Left ventricle myocardium superior (tissue), 1 donor: ENCODE measurements at places on chromosomes 7 and 10.

GRCh38 chr10:31918671-31919409 lies 9.8 kb downstream of the ARHGAP12 start:
- DNase-seq = no peak

DNA sequence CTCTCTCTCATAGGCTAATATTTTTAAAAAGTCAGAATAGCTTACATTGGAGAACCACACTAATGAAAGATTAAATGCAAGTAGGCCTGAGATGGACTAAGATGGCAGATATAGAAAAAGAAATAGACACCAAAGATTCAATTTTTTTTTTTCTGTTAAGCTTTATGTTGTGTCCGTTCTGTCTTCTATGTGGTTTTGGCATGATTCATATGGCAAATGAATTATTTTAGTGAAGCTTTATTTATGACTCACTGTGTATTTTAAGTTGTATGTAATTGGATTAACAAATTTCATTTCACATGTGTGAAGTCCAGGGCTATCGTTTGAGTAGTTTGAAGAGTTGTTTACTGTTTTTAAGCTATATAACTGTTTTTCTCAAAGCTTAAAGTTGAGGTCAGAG lies 214.8 kb downstream of the CAMK1D start:
- no peak for DNase-seq

DNA sequence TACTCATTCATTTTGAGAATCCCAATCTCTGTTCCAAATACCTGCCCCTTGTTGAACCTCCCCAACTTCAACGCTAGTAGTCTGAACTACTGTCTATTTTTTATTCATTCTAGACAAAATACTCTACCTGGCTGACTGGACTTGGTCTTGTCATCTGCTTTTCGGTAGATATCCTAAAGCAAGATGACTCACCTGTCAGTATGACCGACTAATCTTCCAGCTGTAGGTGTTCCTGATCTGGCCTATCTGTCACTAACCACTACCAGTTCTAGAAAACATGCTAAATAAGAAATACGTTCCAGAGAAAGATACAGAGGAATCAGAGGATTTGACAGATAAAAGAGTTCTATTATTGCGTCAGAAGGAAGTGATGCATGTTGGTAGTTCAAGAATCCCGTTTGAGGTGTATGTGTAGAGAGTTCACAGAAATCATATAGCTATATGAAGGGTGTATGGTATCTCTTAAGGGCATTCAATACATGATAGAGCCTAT lies 81.1 kb downstream of the IDE start:
- no peak for DNase-seq

DNA sequence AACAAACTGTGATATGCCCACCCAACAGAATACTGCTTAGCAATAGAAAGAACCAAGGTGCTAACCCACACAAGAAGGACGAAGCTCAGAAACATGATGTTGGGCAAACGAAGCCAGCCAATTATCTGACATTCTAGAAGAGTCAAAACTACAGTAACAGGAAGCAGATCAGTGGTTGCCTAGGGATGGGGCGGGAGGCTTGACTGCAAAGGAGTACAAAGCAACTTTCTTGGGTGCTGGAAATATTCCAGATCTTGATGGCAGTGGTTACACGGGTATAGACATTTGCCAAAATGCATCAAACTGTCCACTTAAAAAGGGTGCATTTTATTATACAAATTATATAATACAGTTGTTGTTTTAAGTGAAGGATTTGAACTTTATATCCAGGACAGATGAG lies 41.1 kb upstream of the RET start:
- DNase-seq = no peak

GRCh38 chr7:150850273-150850672 lies 2.0 kb upstream of the AOC1 start:
- no peak for DNase-seq

DNA sequence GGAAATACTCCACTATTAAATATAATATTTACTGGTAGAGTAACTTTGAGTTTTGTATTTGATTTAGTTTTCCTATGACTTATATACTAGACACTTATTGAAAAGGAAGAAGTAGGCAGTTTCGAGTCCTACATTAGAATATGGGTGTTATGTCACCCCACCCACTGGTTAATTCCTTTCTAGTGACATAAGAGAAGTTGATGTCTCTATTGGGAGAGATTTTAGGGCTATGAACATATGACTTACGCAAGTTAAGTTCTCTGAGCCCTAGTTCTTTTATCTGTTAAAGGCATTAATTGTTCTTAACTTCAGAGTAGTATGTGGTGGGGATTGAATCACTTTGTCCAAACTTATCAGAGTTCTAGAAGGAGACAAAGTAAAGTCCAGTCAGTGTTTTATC lies 30.5 kb downstream of the CPED1 start:
- no peak for DNase-seq

DNA sequence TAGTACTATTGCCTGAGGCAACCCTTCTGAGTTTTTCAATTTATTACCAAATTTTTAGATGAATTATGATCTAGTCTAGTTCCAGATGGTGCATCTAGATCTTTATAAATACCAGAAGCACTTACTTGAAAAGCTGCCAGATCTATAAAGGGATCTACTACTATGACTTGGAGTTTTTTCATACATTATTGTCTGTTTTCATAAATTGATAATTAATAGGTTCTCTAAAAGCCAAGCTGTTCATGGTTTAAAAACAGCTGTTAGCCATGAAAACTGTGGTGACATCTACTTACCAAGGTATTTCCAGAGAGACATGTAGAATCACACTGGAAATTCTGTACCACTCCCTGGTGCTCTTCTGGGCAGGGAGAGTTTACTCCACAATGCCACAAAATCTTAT lies 786.5 kb upstream of the C7orf33 start:
- DNase-seq = no peak

DNA sequence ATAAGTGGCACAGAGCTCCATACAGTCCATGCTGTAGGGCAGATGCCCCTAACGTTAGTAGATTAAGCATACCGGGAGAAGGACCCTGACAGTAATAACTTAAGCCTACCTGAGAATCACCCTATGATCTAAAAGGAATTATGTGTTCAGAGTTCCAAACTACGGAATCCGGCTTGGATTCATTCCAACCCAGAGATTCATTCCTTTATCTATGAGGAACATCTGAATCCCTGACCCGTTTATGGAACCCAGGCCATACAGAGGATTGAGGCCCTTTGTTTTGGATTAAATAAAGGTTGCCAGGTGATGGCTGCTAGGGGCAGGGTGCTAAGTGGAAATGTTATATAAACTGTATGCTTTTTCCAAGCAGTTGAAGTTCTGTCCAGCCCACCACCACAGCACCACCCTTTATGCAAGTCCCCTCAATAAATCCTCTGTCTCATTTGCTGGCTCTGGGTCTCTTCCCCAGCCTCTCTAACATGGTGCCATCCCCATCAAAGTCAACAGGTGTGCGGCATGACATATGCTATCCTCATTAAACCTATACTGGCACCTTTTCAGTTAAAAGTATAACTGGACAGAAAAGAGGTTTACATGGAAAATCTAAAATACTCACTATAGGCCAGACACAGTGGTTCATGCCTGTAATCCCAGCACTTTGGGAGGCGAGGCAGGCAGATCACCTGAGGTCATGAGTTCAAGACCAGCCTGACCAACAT lies 9.1 kb upstream of the ANAPC16 start:
- no peak for DNase-seq

GRCh38 chr7:116087291-116087690 lies 56.7 kb upstream of the TFEC start:
- DNase-seq = no peak

- DNase-seq = no peak
Observed at GRCh38 chr7:90759710-90760109, 163.6 kb downstream of the CDK14 start.

DNA sequence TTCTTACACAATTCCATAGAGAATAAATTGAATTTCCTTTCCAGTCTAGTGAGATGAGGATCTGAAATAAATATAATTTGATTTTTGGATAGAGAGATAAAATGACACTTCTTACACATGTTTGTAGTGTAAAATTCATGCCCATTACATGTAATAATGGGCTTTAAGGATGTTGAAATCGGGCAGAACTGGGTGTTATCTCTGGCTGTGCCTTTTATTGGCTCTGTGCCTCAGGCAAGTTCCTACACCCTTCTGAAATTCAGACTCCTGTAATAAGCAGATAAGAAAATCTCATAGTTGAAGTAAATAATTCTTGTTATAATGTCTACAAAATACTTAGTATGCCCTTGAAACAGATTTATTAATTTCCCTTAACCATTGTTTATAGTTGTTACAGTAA lies 125.6 kb downstream of the SEMA3A start:
- no peak for DNase-seq

DNA sequence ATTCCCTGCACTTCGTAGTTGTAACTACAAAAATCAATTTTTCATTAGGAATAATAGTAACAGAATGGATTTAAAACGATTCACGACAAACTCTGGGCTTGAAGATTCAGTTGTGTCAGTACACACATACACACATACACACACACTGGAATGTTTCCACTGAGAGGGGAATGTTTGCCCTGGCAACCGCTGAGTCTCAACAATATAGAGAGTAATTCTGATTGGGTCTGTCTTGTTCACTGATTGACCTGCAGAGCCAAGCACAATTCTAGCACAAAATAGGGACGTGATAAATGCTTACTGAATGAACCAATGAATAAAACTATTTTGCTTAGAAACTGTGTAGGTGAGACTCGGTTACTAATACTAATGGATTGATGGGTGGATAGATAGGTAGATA lies 204.4 kb upstream of the CCDC6 start:
- DNase-seq = no peak

GRCh38 chr10:27470885-27471284 lies 33.2 kb upstream of the RAB18 start:
- DNase-seq = no peak

DNA sequence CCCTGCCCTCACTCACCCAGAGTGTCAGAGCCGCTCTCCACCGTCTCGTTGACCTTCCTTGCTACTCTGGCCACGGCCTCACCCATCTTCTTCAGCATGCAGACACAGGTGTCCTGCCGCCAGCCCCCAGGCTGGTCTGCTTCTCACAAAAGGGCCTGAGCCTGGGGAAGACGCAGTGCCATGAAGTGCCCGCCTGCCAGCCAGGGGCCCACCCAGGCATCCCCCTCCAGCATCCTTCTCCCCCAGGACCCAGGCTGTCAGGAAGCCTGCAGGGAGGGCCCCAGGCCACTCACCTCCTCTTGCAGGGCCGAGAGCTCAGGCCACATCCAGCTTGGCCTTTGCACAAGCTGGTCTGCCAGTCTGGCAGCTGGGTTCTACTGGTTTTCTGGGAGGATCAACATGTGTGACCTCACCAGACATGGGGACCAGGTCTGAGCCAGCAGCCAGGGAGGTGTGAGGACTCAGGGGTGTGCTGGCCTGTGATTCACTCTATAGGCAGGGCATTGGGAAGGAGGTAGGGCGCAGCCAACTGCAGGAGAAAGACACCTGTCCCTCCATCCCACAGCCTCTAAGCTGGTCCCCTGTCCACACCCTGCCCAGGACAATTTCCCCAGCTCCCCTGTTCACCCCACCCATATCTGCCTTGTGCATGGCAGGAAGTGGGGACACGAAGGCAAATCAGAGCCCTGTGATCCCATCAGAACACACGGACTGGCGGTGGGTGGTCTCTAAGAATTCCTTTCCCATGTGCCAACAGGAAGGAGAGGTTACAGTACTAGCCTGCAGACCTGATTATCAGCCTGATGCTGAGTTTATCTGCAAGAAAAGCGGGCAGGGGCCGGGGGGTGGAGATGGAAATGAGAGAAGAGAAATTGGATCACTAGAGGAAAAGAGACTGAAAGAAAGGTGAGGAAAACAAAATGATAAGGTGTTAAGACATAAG lies 5.7 kb downstream of the LRRC20 start:
- no peak for DNase-seq

GRCh38 chr7:112462236-112462635 lies 12.0 kb downstream of the IFRD1 start:
- no peak for DNase-seq

DNA sequence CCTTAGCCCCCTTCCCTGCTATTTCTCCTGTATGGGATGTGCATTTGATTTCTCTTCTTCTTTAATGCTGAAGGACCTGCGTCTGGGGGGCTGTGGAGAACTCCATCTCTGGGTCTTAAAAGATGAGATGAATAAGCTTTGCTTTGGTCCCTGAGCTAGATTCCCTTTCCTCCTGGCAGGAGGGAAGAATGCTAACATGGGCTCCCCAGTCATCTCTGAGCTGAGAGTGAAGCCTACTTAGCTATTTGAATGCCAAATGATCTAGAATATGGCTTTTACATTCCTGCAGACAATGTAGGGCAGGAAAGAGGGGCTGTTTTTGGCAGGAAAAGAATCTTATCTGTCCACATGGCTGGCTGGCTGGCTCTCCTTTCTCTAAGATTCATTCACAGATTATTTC lies 62.6 kb upstream of the EFCAB10 start:
- DNase-seq = no peak
